ENCODE measurements at places on chromosomes 2 and 18.

DNA sequence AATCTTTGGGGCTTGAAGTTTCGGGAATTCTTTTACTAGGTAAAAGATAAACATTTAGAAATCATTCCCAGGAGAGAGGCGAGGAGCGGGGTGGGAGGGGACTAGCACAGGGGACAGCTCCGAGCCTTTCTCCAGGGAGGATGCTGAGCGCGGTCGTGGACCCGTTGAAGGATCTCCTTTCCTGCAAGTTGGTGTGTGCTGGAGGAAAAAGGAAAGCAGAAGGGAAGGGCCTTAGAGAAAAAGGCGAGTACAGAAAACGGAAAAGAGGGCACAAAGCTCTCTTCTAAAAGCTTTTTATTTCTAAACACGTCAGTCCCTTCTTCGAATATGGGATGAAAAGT, 640 bp downstream of the SLC39A6 start:
- no peak for DNase-seq

DNA sequence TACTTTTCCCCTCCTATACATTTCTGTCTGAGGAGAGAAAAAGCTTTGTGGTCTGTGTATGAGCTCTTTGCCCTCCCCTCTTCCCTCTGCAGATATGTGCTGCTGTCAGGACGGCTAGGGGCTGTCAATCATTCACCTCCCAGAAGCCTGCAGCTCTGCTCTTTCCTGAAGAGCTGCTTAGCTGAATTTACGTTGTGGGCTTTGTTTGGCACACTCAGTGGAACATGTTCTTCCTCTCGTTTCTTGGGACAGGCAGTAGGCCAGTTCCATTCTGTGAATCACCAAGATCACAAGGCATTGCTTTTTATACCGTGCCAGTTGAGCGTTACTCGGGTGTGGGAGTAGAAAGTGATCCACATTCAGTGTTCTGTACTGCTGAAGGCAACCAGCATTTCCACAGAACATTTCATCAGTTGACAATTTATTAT, 136.7 kb downstream of the LAMA3 start:
- DNase-seq: peak; percentile 98

DNA sequence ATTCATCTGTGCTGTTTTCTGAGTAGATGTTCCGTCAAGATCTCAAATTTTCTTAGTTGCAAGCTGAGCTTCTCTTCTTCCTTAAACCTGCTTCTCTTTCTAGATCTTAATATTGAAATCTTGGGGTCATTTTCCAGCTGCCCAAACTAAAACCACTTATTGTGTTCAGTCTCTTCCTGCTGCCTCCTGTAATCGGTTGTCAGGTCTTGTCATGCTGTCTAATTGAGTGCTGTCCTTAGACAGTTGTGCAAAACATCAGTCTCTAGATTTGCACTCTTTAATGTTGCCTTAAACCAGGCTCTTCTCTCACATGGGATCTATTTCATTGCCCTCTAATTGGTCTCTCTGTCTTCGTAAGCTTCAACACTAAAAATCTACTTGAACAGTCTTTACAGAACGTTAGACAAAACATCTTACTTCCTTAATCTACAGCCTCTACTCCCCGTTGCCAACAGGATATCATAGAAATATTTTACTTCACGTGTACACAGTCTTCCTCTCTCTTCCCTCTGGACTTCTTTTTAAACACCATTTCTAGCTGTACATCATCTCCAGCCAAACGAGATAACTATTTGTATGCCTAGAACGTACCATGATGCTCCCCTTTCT, 34.9 kb downstream of the GPD2 start:
- no peak for DNase-seq

GRCh38 chr2:221120643-221121042, 451.5 kb downstream of the EPHA4 start:
- DNase-seq: no peak

GRCh38 chr2:238938003-238938400, 90.1 kb downstream of the TWIST2 start:
- DNase-seq: no peak

- no peak for DNase-seq
Measured at GRCh38 chr2:139083121-139083520, 302.9 kb upstream of the NXPH2 start.

DNA sequence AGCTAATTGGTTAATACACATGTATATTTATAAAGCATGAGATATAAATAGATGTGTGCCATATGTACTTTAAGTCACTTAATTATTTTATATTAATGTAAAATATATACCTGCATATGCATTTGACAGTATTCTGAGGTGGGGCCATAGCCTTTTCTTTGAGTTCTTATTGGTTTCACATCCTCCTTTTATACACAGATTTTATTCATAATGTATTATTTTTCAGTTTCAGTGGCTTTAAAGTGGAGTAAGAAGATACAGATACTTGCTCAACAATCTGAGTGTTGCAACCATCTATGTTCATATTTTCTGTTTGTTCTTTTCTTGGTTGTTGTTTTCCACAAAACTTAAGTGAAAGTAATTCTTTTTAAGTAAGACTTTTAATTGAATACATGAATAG, 436.5 kb downstream of the RND3 start:
- DNase-seq: no peak

DNA sequence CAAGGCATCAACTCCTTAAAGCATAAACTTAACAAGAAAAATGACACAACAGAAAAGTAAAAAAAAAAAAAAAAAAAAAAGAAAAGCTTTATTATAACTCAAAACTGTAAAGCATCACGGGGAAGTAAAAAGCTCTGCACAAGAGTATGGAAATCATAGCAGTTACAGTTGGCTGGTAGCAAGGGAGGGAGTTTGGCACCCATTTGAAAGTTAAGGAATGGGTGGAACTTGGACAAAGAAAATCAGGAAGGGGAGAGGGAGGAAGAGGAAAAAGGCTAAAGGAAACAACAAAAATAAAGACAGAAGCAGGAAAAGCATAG, 8.6 kb downstream of the KLF7 start:
- no peak for DNase-seq

- DNase-seq: no peak
Measured at GRCh38 chr2:73035899-73036711, 35.4 kb downstream of the SFXN5 start.

DNA sequence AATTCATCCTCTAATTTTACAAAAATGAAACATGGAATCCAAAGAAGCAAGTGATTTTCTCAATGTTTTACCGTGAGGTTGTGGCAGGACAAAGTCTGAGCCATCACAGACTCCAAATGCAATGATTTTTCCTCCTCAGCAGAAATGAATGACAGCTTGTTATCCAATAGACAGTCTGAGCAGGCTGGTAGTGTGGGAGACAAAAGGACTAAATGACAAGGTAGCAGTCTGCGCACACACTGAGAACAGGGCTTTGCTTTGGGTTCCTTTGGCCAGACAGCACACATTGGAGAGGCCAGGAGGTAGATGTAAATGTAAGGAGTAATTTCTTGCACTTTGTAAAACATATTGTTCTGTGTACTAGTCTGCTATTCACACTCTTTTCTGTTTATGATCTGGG, 50.3 kb upstream of the RGPD4 start:
- no peak for DNase-seq

- DNase-seq: no peak
Measured at GRCh38 chr2:20571231-20571630, 79.7 kb downstream of the HS1BP3 start.

GRCh38 chr2:119255760-119256581, 32.3 kb downstream of the STEAP3 start:
- DNase-seq: peak; percentile 81

DNA sequence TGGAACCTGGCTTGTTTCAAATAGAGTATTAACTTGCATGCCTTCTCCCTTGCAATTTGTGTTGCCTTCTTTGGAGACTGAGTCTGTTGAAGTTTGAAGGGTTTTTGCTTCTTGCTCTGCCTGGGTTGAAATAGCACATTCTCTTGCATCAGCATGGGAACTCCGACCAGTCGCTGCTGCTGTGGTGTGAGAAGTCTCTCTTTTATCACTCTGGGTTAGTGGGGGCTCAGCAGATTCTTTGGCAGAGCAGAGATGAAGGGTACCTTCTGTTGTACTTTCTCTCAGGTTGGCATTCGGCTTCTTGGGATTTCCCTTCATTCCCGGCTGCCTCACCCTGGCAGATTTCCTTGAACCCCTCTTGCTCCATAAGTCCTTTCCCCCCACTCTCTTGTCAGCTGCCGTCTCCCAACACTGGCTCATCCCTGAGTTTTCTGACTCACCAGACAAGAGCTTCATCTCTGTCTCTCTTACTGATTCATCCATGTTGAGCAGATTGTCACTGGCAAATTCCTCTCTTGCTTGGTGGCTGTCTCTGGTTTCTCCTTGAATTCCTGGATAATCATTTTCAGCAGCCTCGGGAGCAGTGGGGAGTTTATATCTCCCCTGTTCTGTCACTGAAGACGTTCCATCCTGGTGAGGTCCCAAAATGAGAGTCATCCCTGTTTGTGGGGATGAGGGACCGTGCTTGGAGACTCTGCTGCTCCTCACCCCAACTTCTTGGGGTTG, 49.9 kb downstream of the ALPK2 start:
- DNase-seq: no peak

DNA sequence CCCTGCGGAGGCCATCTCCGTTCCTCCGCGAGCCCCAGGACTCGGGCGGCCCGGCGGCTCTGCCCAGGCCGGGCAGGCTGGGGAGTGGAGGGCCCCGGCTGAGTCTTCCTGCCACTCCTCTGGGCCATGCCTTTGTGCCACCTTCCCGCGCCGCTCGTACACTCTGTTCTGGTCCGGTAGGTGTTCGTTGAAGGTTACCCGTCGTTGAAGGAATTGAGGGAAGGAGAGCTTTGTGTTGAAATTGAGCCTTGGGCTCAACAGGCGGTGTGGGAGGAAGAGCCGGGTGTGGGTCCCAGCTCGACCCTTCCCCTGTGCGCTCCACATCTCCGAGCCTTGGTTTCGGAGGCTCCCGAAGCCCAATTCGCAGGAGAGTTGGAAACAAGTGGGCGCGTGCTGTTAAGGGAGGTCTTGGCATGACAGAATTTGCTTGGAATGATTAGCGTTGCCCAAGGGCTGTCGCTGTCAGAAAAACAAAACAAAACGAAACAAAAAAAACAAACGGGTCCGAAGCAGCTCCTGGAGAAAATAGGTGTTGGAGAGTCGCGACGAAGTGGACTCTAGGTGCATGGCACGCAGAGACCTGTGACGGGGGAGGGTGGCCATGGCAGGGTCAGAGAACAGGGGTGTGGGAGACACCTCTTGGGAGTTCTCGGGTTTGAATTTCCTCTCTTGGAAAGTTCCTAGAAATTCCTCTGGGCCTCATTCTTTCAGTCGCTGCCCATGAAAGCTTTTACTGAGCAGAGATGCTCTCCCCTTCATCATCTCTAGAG, 1.2 kb upstream of the MZT2A start:
- no peak for DNase-seq

GRCh38 chr18:60090170-60090569, 190.4 kb downstream of the PMAIP1 start:
- DNase-seq: no peak

DNA sequence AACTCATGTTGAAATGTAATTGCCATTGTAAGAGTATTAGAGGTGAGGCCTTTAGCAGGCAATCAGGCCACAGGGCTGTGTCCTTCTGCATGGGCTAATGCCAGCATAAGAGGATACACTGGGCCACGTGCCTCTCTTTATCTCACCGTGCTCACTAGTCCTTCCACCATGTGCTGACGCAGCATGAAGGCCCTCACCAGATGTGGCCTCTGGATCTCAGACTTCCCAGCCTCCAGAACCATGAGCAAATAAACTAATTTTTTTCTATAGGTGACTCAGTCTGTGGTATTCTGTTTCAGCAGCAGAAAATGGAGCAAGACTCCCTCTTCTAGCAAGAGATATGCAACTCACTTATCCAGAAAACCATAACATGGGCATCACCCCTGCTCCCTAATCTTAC, 149.7 kb upstream of the ZNF236 start:
- DNase-seq: no peak

DNA sequence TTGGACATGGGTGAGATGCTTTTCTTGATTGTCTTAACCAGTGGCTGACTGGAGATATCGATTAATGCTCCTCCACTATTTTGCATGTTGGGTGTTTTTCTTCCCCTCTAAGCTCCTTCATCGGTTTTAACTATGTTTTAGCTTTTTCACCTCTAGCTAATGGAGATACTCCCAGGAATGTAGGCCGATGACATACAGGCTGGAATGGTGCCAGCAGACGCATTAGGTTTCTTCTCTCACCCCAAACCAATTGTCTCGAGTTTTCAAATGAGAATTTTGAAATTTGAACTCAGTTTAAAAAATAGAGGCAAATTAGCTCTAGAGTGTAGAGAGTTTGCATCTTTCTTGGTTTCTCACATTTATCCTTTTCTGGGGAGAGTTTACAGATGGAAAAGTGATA, 247.6 kb downstream of the RPRM start:
- DNase-seq: no peak

DNA sequence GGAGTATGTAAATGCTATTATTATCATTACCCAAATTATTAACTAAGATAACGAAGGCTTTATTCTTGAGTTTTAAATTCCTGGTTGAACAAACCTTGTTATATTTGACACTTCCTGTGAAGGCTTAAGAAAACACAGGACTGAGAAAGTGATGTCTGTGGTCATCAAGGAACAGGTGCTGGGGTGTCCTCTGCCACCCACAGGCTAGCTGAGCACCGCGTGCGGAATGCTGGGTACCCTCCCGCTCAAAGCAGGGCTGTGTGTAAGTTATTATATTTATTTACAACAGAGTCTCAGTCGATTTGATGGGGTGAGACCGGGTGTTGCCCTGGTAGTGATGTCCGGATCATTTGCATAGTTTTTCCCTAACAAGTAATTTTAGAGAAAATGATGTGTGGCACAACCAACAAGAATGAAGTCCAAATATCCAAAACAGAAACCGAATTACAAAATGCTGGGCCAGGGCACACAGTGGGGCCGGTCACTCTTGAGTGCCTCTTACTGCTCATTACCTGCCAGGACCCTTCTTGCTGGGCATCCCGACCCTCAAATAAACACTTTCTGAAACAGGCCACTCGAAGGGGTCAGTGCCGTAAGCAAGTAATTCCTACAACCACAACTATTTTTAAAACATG, 49.2 kb downstream of the TMEM18 start:
- no peak for DNase-seq

DNA sequence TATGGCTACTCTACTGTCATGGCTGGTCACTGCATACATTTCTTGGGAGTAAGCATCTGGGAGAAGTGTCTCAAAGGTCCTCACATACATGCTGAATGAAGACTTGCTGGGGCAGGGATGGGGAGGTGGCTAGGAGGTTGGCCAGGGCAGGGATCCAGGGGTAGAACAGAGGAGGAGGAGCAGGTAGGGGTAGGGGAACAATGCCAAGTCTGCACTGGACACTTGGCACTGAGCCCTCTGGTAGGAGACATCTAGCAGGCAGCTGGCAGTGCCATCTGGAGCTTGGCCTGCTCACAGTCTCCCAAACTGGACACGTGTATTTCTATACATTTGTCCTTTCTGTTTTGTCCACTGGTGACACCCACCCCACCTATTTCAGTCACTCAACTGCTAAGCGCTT, 62.7 kb upstream of the REV1 start:
- no peak for DNase-seq

DNA sequence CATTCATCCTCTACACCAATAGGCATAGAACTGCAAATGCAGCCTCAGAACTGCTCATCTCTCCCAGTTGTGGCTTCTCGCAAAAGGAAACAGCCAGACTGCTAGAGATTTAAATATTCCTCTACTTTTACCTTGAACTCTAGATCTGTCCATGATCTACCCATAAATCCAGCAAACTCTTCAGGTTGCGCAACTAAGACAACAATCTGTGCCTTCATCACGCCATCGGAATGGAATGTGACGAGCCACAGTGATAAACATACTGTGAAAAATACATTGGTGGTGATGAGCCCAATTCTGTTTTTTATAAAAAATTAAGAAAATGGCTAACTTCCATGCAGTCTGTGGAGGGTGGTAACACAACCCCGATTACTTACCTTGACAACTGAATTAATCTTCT, 626.7 kb downstream of the LRRTM4 start:
- DNase-seq: no peak

Measured in stromal cell of bone marrow (primary cell).